ENCODE measurements at places on chromosomes 2 and 18.

- no peak for DNase-seq
These were observed 88.2 kb upstream of the HNRNPA3 start for GRCh38 chr2:177124371-177124770.

- DNase-seq = no peak
These were observed 3.5 kb upstream of the ILKAP start for GRCh38 chr2:238207006-238207405.

DNA sequence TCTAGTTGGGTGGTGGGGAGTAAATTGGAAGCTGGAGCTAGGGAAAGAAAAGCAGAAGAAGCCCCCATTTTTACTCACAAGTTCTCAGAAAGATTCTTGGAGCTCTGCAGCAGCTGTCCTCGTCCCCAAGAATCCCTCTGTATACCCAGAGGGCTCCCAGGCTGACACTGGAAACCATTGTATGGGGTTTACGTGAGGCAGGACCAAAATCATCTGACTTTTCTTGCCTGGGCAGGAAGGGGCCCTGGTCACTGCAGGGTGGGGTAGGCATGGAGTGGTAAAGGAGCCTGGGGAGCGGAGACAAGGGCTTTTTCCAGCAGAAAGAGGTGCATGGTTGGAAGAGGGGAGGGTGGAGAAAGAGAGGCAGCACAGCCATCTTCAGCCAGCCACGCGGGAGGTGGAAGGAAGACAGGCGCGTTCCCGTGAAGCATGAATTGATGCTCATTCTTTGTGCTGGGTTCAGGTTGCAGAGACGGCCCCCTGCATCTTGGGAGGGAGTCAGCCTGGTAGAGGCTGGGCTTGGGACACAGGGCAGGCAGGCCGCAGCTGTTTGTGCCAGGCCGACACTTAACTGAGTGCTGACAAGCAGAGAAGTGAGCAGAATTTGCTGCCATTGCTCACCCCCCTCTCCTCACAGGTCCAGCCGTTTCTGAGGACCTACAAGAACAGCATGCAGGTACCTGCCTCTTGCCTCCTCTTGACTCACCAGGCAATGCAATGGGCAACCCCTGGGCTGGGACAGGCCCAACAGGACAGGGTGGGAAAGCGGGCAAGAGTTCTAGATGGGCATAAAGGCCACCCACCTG lies 94.8 kb downstream of the PLB1 start:
- DNase-seq = no peak

- no peak for DNase-seq
These were observed 1366.3 kb upstream of the TMEFF2 start for GRCh38 chr2:193561054-193561453.

- no peak for DNase-seq
These were observed 10.8 kb upstream of the ALPP start for GRCh38 chr2:232367591-232368233.

DNA sequence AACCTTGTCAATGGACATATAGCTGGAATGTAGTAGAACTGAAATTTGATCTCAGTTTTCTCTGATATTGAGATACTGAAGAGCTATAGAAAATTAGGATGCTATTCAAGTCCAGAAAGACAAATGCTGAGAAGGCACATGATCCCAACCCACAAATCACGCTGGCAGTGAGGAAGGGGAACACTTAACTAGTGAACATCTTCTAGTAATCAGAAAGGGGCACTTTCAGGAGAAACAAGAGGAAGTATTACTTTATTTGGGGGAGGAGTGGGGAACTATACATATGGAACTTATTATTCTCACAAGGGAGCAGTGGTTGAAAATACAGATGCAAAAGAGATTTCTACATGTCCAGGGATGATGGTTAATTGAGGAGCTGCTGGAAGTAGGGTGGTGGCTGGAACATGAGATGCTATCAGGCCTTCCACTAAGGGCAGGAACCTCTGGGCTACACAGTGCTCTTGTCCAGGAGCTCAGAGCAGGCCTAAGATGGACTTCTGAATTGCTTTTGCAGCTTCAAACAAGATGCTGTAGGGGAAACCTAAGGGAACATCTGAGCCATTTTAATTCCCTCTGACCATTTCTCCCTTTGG lies 79.3 kb downstream of the TGFA start:
- no peak for DNase-seq

- no peak for DNase-seq
These were observed 55.9 kb downstream of the MOB4 start for GRCh38 chr2:197571627-197572271.

DNA sequence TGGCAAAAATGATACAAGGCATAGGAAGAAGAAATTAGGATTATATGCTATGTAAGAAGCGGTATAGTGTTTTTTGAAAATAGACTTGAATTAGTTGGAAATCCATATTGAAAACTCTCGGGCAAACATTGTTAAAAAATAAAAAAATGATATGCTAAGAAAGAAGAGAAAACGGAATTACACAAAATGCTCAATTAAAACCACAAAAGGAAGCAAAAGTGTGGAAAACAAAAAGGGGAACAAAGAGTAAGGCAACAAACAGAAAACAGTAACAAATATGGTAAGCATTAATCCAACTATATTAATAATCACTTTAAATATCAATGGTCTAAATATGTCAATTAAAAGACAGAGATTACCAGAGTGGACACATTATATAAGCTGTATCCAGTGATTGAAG lies 58.4 kb downstream of the TXNL1 start:
- DNase-seq = no peak

- DNase-seq = no peak
These were observed 3.8 kb upstream of the CNDP1 start for GRCh38 chr18:74530584-74530862.

DNA sequence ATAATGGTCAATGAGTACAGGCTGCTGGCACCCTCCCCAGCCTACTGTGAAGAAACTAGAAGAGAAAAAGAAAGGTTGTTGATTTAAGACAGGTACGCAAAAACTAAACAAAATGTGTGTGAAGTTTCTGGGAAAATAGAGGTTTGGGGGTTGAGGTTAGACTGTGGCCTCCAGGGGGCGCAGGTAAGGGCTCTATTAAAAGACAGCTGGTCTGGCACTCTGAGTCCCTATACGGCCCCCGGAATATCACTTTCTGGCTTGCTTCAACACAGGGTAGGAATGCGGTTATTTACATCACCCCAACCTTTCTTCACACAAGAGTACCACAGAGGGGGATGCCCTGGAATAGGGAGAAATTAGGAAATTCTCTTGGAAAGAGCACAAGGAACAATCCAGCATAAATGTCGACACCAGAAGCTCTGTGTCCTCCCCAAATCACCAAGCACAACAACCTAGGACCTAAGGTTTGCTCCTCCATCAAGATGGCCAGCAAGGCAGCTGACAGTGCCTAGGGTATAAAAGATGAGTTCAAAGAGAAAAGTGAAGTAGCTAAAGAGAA lies 480.8 kb upstream of the KLHL29 start:
- DNase-seq = no peak

DNA sequence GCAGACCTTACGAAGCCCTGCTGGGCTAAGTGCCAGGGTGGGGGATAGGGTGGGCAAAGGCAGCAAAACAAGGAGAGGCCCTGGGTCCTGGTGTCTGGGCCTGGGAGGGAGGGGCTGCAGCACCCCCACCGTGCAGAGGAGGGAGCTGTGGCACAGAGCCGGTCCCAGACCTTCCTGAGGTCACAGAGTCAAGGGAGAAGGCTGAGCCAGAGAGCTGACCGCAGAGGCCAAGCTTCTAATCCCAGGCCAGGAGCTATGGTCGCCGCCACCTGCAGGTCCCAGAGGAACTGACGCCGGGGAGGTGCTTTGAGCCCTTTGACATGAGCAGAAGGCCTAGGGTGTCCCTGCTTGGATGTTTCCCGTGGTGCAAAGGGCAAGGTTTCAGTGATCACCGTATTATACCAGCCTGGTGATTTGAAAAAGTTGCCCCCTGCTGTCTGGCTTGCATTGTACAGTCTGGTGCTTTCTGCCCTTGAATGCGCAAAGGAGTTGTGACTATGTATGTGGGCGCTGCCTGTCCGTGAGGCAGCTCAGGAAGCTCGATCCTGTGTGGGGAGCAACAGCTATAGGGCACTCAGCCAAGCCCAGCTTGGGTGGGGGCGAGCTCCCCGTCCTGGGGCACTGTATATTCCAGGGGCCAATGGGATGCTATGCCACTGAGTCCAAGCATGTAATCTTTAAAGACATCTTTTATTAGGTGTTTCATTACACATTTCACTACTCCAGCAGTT lies 44.3 kb downstream of the EDAR start:
- no peak for DNase-seq

GRCh38 chr2:156901373-156902031 lies 356.0 kb upstream of the GALNT5 start:
- DNase-seq = no peak

GRCh38 chr18:36078751-36079529 lies 11.6 kb upstream of the RPRD1A start:
- no peak for DNase-seq

- no peak for DNase-seq
These were observed 67.1 kb downstream of the ANTXR1 start for GRCh38 chr2:69080071-69080470.

GRCh38 chr18:63236406-63236805 lies 83.2 kb downstream of the BCL2 start:
- DNase-seq = no peak

DNA sequence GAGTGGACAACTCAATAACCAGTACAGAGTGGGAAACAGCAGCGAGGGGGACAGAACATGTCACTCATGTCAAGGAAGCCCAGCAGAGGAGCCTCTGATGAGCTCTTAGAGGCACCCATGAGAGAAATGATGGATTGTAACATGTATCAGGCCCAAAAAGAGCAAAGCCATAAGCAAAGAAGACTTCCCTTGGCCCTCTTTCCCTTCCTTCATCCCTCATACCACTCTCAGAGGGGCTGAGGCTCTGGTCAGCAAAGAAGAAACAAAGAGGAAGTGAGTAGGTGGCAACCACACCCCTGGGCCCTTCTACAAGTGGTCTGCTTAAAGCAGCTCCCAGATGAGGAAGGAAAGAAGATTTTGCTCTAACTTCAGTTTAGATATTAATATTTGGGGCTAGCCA lies 112.8 kb downstream of the CDC42EP3 start:
- no peak for DNase-seq

- no peak for DNase-seq
These were observed 405.8 kb upstream of the ID2 start for GRCh38 chr2:8276026-8276425.

GRCh38 chr18:77668219-77668618 lies 418.6 kb downstream of the GALR1 start:
- DNase-seq = no peak

DNA sequence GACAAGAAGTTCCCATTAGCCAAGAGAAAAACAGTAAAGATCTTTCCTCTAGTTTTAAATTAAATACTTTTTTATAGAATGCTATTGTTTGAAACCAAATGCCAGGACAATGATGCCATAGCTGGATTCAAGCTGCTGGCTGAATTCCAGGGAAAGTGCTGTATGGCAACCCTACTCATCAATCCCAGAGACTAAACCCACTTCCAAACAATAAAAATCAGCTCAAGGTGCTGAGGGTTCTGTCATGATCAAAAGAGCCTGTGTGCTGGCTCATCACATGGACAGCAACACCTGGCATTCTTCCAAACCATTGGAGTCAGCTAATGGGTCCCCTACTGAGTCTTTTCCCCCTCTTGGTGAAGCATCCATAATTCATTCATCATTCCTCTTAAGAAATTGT lies 53.7 kb upstream of the PARD3B start:
- no peak for DNase-seq

GRCh38 chr2:20632446-20632990 lies 18.4 kb downstream of the HS1BP3 start:
- no peak for DNase-seq

DNA sequence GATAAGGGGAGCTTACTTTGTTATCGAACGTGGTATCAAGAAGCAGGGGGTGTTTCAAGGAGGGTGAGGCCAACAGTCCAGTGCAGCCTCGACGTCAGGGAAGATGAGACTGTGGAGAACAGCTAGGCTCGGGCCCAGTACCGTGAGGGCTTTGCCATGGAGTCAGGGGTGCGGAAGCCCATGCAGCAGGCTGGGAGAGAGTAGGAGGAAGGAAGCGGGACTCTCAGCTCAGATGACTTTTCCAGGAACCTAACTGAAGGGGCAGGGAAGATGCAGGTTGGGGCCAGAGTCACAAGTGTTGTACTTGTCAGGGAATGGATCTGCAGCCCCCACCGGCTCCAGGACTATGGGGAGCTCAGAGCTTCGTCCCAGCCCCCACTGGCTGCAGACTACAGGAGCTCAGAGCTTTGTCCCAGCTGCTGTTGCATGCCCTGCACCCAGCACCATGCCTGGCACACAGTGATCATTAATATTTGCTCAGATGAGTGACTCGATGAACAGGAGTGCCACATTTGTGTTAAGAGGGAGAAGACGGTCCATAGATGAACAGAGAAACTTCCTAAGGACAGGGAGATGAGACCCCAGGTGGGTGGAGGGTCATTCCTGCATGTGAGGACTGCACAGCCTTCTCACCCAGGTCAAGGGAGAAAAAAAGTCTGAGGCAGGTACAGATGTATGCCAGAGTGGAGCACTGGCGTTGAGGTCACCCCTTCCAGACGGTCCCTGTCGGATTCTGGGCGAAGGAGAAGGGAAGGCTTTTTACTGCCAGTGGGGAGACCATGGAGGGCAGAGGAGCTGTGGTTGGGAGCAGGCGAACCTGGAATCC lies 36.4 kb downstream of the PTGR3 start:
- no peak for DNase-seq

DNA sequence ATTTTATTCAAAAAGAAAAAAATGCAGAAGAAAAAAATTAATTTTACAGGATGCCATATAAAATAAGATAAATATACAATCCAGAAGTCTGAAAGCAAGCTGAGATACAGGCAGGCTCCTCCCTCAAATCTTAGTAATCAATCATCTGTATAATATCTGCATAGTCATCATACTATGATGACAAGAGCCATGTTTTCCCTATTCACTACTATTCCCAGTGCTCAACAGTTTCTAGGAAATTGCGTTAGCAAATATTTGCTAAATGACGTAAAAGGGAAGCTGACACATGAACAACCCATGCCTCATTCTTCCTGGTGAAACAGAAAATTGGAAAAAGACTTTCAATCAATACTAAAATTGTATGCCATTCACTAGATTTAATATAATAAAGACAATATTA lies 793.2 kb downstream of the SUCLG1 start:
- no peak for DNase-seq

GRCh38 chr18:31979714-31980113 lies 36.8 kb upstream of the TRAPPC8 start:
- no peak for DNase-seq

Data from T-cell (primary cell).